IMR-90 (cell line): ENCODE measurements at places on chromosomes 6 and 20.

DNA sequence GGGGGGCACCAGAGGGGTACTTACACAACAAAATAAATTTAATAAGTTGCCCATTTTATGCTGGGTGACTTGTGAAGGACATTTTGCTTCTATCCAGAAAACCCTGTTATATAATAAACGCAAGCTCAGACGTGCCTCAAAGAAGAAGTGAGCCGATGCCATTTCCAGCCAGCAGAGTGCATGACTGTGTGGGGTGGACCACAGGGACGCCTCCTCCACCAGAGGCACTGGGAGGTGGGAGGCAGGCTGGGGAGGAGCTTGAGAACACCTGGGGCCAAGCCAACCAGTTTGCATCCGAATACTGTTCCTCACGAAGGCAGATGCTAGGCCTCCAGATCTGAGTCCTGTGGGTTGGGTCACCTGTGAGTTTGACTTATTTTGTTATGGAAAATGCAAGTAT lies 363.8 kb downstream of the RNGTT start:
- DNase-seq: no peak

- no peak for DNase-seq
Observed at GRCh38 chr20:47524015-47524784, 22.5 kb downstream of the NCOA3 start.

DNA sequence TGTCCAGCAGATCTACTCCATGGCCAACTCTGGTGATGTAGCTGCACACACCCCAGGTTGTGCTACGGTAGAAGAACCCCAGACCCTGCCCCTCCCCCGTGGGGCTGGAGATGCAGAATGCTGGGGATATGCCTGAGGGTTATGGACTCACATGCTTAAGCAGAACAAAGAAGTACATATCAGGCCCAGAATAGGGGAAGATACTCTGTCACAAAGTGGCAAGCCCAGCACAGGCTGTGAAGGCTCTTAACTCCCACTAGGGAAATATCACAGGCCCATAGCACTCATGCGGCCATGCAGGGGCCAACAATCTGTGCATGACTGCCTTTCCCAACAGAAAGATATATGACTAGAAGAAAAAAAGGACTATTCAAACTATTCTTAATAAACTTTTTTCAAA lies 234.9 kb downstream of the KCNQ5 start:
- DNase-seq: no peak

DNA sequence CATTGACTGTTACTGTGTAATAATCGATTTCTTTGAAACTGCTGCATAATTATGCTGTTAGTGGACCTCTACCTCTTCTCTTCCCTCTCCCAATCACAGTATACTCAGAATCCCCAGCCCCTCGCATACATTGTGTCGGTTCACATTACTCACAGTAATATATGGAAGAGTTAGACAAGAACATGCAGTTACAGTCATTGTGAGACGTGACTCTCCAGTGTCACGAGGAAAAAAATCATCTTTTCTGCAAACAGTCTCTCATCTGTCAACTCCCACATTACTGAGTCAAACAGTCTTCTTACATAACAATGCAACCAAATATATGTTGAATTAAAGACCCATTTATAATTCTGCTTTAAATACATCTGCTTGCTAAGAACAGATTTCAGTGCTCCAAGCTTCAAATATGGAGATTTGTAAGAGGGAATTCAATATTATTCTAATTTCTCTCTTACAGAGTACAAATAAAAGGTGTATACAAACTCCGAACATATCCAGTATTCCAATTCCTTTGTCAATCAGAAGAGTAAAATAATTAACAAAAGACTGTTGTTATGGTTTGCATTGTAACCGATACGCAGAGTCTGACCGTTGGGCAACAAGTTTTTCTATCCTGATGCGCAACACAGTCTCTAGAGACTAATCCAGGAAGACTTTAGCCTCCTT lies 113.3 kb downstream of the TMEM242 start:
- DNase-seq: no peak

GRCh38 chr20:62716198-62716940 lies 7.7 kb downstream of the NTSR1 start:
- peak; percentile 32 for DNase-seq

DNA sequence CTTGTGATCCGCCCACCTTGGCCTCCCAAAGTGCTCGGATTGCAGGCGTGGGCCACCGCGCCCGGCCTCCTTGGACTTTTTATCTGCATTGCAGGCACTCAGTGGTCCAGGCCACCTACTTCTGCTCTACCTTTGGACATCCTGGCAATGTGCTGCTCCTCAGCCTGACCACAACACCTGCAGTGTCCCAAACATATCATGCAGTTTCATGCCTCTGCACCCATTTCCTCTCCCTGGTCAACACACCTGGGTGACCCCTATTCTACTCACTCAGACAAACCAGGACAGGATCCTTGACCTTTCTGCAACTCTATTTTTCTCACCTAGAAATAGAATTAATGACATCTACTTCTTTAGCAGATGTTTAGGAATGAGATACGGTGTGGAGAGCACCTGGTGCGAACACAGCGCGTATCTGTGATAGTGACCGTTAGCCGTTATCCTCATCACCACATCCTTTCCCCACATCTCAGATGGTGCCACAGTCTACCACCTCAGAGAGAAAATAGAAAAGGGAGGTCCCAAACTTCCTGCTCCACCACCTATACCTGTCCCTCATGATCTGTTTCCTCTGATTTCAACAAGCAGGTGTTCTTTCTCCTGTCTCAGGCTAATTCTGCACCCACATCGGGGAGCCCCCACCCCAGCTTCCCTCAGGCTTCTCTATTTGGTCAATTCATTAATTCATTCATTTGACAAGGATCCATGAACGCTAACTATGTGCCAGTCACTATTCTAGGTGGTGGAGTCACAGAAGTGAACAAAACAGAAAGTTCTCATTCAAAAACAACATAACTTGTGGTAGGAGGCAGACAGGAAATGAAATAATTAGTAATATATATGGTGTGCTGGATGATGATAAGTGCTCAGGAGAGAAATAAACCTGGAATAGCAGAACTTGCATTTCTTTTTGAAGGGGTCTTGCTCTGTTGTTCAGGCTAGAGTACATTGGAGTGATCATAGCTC lies 4.3 kb upstream of the BTN3A2 start:
- no peak for DNase-seq

- no peak for DNase-seq
Observed at GRCh38 chr6:41747256-41748101, at the start of gene PGC. TSS of gene PGC (minus strand) at chr6:41747397. CDS start at chr6:41747334, 63 bp downstream.

DNA sequence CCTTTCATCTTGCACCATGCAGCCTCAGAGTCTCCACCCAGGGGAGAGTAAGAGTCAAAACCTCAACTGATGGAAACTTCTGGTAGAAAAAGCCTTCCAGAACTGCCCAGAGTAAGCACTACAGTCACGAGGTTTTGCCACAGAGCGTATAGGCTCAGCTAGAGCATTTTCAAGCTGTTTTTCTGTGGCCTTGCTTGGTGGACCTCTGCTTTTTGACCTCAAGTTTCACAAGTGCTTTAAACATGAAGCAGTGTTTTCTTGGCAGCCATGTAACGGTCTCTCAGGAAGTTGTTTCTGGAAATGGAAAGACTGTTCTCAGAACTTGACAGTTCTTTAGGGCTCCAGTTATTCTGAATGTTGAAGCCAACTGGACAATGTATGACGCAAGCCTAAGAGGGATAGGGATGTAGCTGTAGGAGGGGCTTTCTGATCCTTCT lies 146.5 kb downstream of the ZDHHC14 start:
- peak; percentile 23 for DNase-seq

DNA sequence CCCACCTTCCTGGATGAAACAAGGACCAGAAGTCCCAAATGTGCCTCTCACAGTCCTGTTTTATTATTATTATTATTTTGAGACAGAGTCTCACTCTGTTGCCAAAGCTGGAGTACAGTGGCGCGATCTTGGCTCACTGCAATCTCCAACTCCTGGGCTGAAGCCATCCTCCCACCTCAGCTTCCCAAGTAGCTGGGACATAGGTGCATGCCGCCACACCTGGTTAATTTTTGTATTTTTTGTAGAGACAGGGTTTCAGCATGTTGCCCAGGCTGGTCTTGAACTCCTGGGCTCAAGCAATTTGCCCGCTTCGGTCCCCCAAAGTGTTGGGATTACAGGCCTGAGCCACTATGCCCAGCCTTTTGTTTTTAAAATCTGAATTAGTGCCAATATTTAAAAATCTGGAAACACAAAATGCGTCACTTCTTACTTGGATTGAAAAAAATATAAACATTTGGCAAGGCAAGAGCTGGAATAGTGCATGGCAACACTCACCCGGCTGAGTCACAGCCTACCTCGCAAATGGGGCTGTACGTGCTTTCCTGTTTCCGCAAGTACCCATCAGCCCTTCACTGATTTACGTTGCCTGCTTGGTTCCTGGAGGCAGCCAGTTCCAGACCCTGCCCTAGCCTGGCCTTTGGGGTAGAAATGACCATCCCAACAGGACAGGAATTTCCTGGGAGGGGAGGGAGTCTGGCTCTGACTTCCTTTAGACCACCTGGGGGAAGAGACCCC lies 6.3 kb downstream of the SDCBP2 start:
- peak; percentile 99 for DNase-seq

GRCh38 chr6:90648873-90649272 lies 62.0 kb upstream of the MAP3K7 start:
- DNase-seq: no peak

DNA sequence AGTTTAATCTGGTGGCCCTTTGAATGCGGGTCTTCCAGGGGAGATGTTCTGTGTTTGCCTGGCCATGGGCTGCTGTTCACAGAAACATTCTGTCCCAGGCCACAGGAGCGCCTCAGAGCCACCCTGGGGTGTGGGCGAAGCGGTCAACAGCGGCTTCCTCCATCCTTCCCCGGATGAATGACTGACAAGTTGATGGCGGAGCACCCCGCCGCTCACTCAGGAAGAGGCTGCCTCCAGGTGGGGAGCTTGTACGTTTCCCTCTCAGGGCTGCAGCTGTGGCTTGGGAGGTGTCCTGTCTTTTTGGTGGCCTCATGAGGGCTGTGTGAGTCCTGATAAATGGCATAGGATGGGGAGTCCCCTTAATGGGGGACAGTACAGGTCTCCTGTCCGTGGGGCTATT lies 178.4 kb downstream of the NRN1 start:
- no peak for DNase-seq

DNA sequence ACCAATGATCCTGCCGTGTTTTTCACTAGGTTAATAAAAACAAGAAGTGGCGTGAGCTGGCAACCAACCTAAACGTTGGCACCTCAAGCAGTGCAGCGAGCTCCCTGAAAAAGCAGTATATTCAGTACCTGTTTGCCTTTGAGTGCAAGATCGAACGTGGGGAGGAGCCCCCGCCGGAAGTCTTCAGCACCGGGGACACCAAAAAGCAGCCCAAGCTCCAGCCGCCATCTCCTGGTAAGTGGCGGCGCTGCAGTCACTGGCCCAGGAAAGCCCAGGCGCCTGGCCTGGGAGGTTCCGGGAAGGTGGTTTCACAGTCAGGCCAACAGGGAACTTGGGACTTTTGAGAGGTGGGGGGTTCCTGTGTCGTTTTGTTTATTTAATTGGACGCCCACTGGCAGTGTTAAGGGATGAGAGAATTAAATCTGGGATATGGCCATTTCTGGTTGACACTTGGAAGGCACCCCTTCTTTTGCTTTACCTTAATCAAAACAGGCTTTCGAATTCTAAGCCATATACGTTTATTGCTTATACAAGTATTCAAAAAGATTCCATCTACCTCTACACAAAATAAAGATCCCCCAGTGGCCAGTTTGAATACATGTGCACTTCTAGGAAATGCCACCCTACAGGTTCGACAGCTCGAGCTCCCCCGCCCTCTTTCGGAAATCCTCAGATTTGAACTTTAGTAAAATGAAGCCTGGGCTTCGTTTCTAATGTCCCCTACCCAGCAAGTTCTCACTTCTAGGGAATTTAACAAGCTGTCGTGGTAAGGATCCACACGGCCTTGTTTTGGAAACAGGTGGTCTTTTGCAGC lies 138.9 kb downstream of the TMEM242 start:
- DNase-seq: peak; percentile 56
